ENCODE measurements at places on chromosomes 5 and 9. TPM values are rescaled to one million over a fixed set of nuclear protein-coding genes. Genes with fewer than 3 reads are reported as not detected.
A peak's percentile ranks its signal among the peaks of the same experiment; 100 is the strongest.

GRCh38 chr5:116905885-116906284 lies 331.3 kb upstream of the SEMA6A start:
- no peak overlapping the region for H3K4me3 ChIP-seq
- H3K27ac ChIP-seq = no peak overlapping the region
- H3K27me3 ChIP-seq = no peaks in the 10 kb centered on the region
- no peaks in the 10 kb centered on the region for H3K36me3 ChIP-seq

DNA sequence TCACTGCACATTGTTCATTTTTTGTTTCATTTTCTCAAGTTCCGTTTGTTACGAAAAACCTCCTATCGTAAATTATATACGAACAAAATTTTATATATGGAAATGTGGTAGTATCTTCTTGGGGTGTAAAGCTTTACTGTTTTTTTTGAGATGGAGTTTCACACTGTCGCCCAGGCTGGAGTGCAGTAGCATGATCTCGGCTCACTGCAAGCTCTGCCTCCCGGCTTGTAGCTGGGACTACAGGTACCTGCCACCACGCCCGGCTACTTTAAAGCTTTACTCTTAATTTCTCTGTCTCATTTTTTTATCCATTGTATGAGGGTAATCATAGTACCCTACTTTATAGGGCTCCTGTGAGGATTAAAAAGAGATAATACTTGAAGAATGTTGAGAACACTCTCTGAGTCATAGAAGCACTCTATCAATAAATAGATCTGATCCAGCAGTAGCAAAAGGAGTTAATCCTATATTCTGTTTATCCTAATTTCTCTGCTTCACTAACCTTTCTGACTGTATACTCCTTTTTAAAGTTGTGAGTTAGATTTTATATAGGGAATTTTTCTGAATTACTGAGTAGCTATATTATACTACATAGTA lies 5.6 kb upstream of the LRRC70 start:
- H3K36me3 ChIP-seq = peaks cover 3% of the 10 kb centered on the region
- H3K4me3 ChIP-seq = no peak overlapping the region
- no peaks in the 10 kb centered on the region for H3K27me3 ChIP-seq
- H3K27ac ChIP-seq = no peak overlapping the region
- DNase-seq = no peak

- H3K4me3 ChIP-seq = no peak overlapping the region
- no peak for DNase-seq
- H3K27me3 ChIP-seq = no peaks in the 10 kb centered on the region
- no peaks in the 10 kb centered on the region for H3K4me1 ChIP-seq
- no peaks in the 10 kb centered on the region for H3K36me3 ChIP-seq
These were observed 998.5 kb upstream of the CDH6 start for GRCh38 chr5:30195036-30195435.

- no peaks in the 10 kb centered on the region for H3K27me3 ChIP-seq
- H3K4me3 ChIP-seq = no peak overlapping the region
- no peaks in the 10 kb centered on the region for H3K36me3 ChIP-seq
- no peak for DNase-seq
These were observed 91.1 kb downstream of the BASP1 start for GRCh38 chr5:17308326-17309065.

DNA sequence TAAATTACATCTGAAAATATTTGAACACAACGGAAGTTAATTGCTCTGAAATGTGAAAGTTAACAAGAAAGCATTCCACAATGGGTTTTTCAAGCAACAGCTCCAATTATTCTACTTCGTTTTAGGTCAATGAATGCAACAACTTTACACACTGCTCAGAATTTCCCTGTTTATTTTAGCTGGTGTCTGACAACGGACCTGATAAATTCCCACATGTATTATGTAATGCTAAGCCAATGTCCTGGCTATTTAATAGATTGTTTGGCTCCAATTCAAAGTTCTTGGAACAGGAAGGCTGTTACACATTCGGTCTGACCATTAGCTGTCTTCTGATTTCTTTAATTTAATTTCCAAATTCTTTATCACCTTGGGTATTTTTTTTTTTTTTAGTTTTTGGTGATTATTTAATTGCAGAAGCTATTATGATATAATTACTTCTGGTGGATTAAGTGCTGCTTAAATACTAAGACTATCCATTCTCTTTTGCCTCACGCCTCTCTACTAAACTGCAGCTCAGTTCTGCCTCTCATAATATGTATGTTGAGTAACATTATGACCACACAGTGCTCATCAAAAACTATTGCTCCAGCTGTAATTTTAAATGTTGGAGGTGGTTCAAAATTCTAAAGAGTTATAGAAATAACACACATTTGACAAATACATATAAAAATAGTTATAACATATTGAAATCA lies 57.9 kb downstream of the MEF2C start:
- H3K27ac ChIP-seq = no peak overlapping the region
- DNase-seq = peak; percentile 92
- peaks cover 37% of the 10 kb centered on the region for H3K4me1 ChIP-seq
- no peaks in the 10 kb centered on the region for H3K36me3 ChIP-seq

The FRRS1L gene
- total RNA-seq = 0.03 TPM

The RAD23B gene
- 66.0 TPM for total RNA-seq

The ZNF454 gene
- 3.5 TPM for total RNA-seq

The APBA1 gene
- total RNA-seq = 8.1 TPM
